ENCODE measurements at places on chromosomes 2 and 18.

DNA sequence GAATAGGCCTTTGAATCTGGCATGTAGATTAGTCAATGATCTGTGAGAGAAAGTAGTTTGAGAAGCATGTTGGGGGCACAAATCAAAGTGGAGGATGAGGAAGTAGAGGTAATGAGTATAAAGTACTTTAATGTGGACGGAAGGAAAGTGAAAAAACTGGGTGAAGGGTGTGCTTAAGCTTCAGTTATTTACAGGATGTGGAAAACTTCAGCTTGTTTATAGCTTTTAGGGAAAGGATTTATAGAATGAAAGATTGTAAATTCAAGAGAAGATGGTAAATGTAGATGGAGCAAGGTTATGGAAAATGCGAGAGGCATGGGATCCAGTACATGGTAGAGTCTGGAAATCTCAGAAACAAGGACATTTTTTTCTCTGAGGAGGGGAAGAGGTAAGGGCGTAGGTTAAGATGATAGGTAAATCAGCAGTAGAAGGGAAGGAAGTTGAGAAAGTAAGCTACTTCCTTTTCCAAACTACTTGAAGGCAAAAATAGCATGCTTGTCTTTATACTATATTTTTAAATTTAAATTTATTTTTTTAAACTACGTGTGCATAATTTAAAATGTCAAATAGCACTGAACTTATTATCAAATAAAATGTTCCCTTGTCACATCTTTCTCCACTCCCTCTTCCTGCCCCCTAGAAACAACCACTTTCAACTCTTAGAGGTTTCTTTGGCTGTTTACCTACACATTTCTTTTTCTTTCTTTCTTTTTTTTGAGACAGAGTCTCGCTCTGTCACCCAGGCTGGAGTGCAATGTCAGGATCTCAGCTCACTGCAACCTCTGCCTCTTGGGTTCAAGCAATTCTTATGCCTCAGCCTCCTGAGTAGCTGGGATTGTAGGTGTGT is 8.5 kb downstream of the FAM117B start:
- DNase-seq = no peak

DNA sequence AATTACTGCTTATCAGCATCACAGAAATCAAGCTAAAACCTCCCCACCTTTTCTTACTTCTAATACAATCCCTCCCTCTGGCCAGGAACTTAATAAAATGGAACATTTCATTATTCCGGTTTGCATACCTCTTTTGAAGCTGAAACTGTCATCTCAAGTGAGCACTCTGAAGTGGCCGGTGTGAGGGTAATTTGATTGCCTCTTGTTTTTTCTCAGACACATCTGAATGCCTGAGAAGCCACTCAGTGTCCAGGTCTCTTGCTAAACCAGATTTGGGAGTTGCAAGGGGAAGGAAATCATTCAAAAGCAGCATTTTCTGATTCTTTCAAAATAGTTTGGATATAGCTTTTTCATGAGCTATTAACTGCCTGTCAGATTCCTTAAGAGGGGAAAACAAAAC is 190.3 kb downstream of the C1D start:
- DNase-seq = no peak

- no peak for DNase-seq
These were observed 43.3 kb downstream of the DDX1 start for GRCh38 chr2:15634846-15635490.

DNA sequence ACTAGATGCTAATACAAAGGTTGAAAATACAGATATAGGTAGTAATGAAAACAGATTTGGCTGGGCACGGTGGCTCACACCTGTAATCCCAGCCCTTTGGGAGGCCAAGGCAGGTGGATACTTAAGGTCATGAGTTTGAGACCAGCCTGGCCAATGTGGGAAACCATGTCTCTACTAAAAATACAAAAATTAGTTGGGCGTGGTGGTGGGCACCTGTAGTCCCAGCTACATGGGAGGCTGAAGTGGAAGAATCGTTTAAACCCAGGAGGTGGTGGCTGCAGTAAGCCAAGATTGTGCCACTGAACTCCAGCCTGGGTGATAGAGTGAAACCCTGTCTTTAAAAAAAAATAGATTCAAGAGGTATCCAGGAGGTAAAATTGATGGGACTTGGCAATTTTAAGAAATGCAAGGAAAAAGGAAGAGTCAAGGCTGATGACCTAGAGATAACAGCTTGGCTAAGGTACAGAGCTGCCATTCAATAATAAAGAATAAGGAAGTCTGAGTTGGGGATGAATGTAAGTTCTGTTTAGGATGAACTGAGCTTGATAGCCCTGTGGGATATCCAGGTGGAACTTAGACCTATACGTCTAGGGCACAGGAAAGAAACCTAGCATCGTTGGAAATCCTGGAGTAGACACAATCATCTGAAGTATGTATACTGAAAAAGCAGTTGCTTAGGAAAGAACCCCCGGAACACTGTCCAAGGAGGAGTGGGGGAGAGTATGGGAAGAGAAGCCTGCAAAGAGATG is 9.1 kb downstream of the MAT2A start:
- no peak for DNase-seq
